Activated B cell treated with CpG ODN at 0.5 μM for 24 hours (primary cell): ENCODE measurements at places on chromosomes 4 and X.

DNA sequence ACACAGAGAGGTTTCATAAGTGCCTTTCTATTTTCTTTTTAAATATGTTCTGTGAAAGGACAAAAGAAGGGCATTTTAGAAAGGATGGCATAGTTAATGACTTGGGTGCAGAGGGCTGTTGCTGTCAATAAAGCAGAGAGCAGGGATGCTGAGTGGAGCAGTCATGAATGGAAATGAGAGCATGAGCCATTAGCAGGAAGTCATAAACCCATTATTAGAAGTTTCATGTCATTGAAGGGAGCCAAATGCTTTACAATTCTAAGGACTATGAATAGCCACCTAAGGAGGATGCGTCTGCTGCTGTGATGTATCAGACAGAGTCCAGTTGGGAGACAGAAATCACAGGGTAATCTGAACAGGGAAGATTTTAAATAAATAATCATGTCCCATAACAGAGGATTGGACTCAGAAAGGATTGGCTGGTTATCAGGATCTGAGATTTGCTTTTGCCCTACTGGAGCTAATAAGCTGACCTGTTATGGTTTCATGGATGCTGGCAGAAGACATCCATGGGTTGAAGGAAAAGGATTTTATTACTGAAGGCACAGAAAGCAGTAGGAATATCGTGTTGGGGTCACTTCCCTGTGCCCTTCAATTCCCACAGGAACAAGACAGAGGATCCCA, 47.5 kb upstream of the WDR19 start:
- H3K36me3 ChIP-seq, result peaks cover 2% of the 10 kb centered on the region
- peak overlapping the region; percentile 4 for H3K27ac ChIP-seq
- peaks cover 12% of the 10 kb centered on the region for H3K4me1 ChIP-seq
- no peak for DNase-seq
- no peaks in the 10 kb centered on the region for H3K27me3 ChIP-seq

- H3K27me3 ChIP-seq, result no peaks in the 10 kb centered on the region
- H3K4me1 ChIP-seq, result no peaks in the 10 kb centered on the region
- no peak for DNase-seq
- H3K27ac ChIP-seq, result no peak overlapping the region
Measured at GRCh38 chrX:36568946-36569345, 439.2 kb upstream of the FAM47C start.

- H3K4me1 ChIP-seq, result no peaks in the 10 kb centered on the region
- H3K36me3 ChIP-seq, result no peaks in the 10 kb centered on the region
- DNase-seq, result no peak
- H3K27ac ChIP-seq, result no peak overlapping the region
Measured at GRCh38 chr4:129233691-129234090, 137.7 kb downstream of the C4orf33 start.

GRCh38 chrX:12962041-12962504, 12.8 kb upstream of the TMSB4X start:
- H3K27ac ChIP-seq, result peak overlapping the region; percentile 21
- no peaks in the 10 kb centered on the region for H3K36me3 ChIP-seq
- H3K27me3 ChIP-seq, result no peaks in the 10 kb centered on the region
- H3K4me3 ChIP-seq, result no peak overlapping the region

DNA sequence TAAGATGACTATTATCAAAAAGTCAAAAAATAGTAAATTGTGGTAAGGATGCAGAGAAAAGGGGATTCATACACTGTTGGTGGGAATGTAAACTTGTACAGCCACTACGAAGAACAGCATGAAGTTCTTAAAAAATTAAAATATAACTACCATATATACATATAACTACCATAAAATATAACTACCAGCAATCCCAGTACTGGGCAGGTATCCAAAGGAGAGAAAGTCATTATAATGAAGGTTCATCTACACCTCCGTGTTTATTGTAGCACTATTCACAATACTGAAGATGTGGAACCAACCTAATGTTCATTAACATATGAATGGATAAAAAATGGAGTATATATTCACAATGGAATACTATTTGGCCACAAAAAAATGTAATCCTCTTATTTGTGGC, 360.9 kb upstream of the CT83 start:
- no peaks in the 10 kb centered on the region for H3K27me3 ChIP-seq
- no peak overlapping the region for H3K4me3 ChIP-seq
- no peak overlapping the region for H3K27ac ChIP-seq
- no peak for DNase-seq

DNA sequence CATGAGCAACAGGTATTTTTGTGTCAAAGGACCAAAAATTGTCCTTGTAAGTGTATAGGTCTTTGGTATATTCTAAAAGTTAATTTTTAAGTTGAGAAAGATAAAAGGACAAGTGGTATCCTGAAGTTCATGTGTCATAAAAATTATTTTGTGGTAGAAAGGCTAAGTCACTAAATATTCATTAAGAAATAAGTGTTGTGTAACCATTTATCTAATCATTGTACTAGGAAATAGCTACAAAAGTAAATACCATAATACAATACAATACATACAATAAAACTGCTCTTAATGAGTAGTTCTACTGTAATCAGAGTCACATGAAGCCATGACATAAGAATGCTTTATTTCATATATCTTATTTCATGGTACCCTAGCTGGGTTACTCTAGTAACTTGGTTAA, 82.5 kb upstream of the ATOH1 start:
- no peak overlapping the region for H3K4me3 ChIP-seq
- DNase-seq, result no peak
- peaks cover 14% of the 10 kb centered on the region for H3K4me1 ChIP-seq
- no peaks in the 10 kb centered on the region for H3K27me3 ChIP-seq
- no peaks in the 10 kb centered on the region for H3K36me3 ChIP-seq

- peak overlapping the region; percentile 83 for H3K27ac ChIP-seq
- H3K27me3 ChIP-seq, result no peaks in the 10 kb centered on the region
- no peak overlapping the region for H3K4me3 ChIP-seq
- DNase-seq, result peak; percentile 51
- H3K36me3 ChIP-seq, result peaks cover 66% of the 10 kb centered on the region
Measured at GRCh38 chrX:153590961-153591956, 7.7 kb downstream of the CCNQ start.

DNA sequence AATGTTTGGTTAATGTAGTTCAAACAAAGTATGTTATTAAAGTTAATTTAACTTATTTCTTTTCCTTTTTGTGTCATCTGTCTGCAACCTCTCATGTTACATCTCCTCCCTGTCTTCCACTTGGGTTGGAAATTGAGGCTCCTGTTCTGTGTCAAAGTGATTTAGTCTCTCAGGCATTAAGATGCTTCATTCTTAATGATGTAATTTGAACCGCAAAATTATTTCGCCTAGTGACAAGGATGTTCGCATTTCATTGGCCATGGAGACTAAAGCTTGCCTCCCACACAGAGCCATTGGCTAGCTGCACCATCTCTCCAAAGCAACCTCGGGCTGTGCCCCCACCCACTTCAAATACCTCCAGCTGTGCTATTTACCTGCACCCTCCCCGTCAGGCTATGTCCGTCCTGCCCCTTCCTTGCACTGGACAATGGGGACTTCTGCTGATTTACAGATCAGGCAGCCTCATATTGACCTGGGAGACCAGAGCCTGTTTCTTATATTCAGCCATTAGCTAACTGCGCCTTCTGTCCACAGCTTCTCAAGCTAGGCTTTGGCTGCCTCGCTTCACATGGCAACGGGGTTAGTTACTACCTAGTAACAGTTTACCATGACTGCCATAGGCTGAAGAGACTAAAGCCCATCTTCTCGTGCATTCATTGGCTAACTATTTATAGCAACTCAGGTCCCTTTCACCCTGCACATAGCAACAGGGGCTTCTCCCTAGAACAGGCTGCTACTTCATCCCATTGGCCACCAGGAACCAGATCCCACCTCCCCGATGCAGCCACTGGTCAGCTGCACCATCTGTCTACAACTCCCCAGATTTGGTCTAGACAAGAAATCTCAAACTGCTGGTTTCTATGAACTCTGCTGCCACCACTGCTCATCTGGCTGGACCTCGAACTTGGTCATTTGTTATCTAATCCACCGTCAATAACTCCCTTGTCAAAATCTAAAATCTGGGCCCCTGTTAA, 8.6 kb upstream of the ZNF157 start:
- peak overlapping the region; percentile 87 for H3K4me3 ChIP-seq
- peaks cover 31% of the 10 kb centered on the region for H3K4me1 ChIP-seq
- DNase-seq, result peak; percentile 51
- no peaks in the 10 kb centered on the region for H3K36me3 ChIP-seq
- no peaks in the 10 kb centered on the region for H3K27me3 ChIP-seq

GRCh38 chr4:23241408-23241807, 548.7 kb downstream of the GBA3 start:
- DNase-seq, result no peak
- H3K4me3 ChIP-seq, result no peak overlapping the region
- H3K27ac ChIP-seq, result no peak overlapping the region
- H3K4me1 ChIP-seq, result no peaks in the 10 kb centered on the region
- H3K27me3 ChIP-seq, result no peaks in the 10 kb centered on the region

DNA sequence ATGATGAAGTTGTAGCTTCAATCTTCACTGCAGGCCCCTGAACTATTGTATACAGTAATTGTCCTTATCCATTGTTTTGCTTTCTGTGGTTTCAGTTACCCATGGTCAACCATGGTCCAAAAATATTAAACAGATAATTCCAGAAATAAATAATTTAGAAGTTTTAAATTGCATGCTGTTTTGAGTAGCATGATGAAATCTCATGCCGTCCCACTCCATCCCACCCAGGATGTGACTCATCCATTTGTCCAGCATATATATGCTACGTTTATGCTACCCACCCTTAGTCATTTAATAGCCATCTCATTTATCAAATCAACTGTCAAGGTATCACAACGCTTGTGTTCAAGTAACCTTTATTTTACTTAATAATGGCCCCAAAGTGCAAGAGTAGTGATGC, 34.5 kb downstream of the IQCM start:
- no peak for DNase-seq
- H3K36me3 ChIP-seq, result no peaks in the 10 kb centered on the region
- no peak overlapping the region for H3K27ac ChIP-seq

DNA sequence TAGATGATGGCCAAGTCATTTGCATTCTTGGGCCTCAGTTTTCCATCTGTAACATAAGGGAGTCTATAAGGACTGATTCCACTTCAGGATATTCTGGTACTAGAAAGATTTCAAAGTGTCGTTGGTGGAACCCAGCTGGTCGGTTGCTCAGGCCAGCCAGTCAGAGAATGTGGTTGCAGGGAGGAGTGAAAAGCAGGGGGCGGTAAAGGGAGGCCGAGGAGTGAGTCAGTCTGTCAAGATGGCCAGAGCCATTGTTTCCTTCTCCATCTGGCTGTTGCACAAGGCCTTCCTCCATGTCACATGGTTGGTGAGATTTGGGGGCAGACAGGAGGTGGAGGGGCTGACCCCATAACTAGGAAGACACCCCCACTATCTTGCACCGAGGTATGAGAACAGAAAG, 38.2 kb downstream of the STARD8 start:
- peaks cover 10% of the 10 kb centered on the region for H3K4me1 ChIP-seq
- peaks cover 3% of the 10 kb centered on the region for H3K27me3 ChIP-seq
- H3K27ac ChIP-seq, result no peak overlapping the region
- no peaks in the 10 kb centered on the region for H3K36me3 ChIP-seq
- H3K4me3 ChIP-seq, result peak overlapping the region; percentile 46

- no peaks in the 10 kb centered on the region for H3K27me3 ChIP-seq
- no peak overlapping the region for H3K27ac ChIP-seq
- DNase-seq, result no peak
- H3K36me3 ChIP-seq, result peaks cover 51% of the 10 kb centered on the region
Measured at GRCh38 chr4:108034565-108034964, 44.9 kb downstream of the HADH start.
